ENCODE measurements at places on chromosomes 3 and 15.
A peak's percentile ranks its signal among the peaks of the same experiment; 100 is the strongest.

GRCh38 chr15:88623061-88623460 is 1.9 kb downstream of the AEN start:
- no peak for DNase-seq

GRCh38 chr3:120103276-120103675 is 9.0 kb upstream of the GSK3B start:
- no peak for DNase-seq

GRCh38 chr15:60324706-60325438 is 72.9 kb downstream of the ANXA2 start:
- no peak for DNase-seq

GRCh38 chr3:161038725-161039124 is 66.4 kb downstream of the B3GALNT1 start:
- DNase-seq = no peak

GRCh38 chr3:71001303-71001830 is 582.2 kb downstream of the FOXP1 start:
- no peak for DNase-seq

DNA sequence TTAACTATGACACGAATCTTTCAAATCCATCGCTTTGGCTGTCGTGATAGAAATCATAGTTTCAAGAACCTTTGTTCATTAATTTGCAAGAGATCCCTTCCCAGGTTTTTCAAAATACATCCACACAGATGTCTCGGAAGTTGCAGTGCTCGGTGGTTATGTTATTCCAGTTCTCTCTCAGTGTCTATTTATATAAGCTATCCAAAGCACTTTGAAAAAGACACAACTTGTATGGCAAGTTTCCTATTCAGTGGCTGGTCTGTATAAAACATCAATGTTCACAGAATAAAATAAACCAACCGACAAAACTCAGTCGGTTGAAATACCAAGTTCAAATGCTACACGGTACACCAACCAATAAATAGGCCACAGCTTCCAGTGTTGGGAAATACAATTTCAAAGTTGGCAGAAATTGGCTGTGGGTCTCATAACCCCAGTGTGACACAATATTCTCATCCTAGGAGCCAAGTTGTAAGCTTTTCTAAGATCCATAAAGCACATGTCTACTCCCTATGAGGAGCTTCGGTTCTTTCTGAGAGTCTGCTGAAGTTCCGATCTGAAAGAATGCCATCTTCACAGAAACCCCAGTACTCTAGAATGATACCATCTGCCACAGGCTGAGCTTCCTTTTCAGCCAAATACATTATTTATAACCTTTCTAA is 23.7 kb downstream of the SATB1 start:
- no peak for DNase-seq

- DNase-seq = no peak
Observed at GRCh38 chr3:151552589-151552988, 91.7 kb upstream of the IGSF10 start.

DNA sequence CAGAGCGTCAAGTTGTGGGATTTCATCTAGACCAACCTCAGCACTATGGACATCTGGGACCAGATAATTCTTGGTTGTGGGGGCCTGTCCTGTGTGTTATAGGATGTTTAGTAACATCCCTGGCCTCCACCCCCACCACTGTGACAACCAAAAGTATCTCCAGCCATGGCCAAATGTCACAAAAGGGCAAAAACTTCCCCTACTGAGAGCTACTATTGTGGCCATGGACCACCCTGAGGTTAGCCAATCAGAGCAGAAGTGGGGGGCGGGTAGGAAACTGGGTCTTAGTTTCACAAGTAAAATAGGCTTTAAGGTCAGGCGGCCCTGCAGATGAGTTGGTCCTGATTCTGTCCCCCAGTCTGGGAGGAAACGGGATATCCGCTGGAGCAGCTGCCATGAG is 25.4 kb downstream of the KIF7 start:
- no peak for DNase-seq

- DNase-seq = peak; percentile 42
Observed at GRCh38 chr3:69080233-69080920, at the start of gene UBA3. Gene UBA3, minus strand, starts transcription at chr3:69080365. Its CDS starts 12 bp downstream, at chr3:69080353.

DNA sequence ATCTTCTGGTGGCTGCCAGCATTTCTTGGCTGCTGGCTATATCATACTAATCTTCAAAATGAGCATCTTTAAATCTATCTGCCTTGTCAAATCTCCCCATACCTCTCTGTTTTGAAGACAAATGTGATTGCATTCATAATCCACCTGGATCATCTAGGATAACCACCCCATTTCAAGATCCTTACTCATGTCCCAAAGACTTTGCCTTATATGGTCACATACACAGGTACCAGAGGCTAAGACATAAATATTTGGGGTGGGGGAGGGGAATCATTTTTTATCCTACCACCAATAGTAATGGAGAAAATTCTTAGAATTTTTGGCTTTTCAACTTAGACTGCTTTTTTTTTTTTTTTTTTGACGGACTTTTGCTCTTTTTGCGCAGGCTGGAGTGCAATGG is 970.8 kb downstream of the PLOD2 start:
- no peak for DNase-seq

DNA sequence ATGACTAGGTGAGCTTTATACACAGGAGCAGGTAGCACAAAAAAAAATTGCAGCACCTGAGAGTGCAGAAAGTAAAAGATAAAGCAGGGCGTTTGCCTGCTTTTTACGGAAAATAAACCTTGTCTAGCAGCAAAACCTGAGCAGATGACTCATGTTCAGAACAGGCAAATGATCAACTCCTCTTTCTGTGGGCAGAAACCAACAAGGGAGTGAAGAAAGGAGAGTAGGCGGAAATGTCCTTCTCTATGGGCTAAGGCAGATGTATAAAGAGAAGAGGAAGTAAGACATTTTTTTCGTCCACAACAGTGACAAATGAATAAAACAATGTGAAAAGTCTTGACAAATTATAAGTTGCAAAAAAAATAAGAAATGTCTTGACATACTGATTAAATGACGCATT is 24.5 kb upstream of the GMNC start:
- DNase-seq = no peak

GRCh38 chr15:86773736-86774135 is 694.1 kb downstream of the AGBL1 start:
- DNase-seq = no peak

DNA sequence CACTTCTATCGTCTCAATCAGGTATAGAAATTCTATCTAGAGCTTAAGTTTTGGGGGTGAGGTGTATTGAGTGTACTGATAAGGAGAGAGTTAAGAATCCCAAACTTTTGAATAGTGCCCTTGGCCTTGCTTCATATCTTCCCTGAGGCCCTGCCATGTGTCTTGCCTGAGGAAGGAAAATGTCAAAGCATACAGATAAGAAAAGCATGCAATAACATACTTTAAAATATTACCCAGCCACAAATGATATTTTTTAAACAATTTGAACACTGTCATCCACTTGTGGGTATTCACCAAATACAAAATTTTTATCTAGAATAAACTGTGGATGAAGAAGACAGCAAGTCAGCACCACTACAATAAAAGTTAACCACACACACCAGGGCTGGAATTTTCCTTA is 631.0 kb upstream of the ALCAM start:
- no peak for DNase-seq

- no peak for DNase-seq
Observed at GRCh38 chr15:58632789-58633188, 116.7 kb downstream of the ADAM10 start.

DNA sequence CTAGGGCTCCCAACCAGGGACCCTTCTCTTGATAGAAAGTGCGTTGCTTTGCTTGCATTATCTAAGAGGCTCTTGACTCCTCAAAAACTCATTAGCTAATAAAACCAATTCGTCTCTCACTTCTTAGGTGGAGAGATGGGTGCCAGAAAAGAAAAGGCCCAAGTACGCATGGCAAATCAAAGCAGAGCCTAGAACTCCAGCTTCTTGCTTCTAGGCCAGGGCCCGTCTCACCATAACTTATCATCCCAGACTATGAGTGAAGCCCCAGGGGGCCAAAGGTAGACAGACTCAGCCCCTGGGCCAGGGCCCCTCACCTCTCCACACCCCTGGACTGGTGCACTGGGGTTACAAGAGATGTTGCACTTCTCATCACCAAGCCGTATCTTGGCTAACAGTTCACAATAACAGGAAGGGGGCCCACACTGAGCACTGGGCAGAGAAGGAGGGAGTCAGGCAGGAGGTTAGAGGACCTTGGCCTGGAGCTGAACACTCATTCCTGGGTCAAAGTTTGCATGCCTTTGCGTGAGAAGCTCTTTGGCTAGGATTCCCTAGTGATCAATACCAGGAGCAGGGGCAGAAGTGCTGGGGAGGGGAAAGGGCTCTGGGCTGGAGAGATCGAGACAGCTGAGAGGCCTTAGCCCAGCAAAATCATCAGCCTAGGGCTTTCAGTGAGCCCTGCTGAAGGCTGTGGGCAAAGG is 5.4 kb upstream of the CYP1A1 start:
- no peak for DNase-seq

DNA sequence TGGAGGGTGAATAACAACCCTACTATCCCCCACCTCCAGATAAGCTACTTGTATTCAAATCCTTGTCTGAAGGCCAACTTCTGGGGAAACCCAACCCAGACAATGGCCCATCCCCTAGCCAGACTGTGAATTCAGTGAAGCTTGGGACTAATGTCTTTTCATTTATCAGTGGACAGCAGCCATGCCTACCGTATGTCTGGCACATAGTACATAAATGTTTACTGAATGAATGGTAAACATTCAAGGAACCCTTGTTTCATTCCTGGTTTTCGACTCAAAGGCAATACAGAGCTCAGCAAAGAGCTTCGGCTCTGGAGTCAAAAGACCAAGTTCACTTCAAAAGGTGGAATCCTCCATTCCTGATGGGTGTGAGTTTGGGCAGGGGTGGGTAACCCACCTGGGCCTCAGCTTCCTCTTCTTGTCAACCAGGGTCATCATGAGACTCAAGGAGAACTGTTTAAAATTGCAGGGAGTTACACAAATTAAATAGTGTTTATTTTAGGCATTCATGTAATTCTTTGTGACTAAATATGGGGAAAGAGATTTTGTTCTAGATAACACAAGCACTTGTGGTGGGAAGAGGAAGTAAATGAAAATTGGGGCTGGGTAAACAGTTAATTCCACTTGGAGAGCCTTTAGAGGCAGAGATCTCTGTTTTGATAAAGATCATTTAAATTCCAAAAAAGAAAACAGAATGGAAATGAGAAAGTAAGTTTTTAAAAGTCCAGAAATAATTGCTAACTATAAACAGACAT is 303.7 kb upstream of the WNT5A start:
- DNase-seq = no peak

DNA sequence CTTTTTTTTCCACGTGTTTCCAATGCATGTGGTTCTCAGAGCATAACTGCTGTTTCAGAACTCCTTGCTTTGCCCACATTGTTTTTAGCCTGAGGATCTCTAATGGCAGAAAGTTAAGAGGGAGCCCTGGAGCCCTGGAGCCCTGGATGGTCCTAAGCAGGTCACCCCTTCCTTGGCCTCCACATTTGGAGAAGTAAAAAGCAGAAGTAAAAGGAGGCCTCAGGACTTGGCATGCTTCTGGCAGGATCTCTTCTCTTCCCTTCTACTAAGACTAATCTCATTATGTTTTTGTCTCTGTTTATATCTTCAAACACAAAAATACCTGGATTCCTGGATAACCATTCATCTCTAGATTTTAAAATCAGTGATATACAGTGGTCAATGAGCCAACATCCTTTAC is 50.1 kb downstream of the P2RY1 start:
- no peak for DNase-seq

DNA sequence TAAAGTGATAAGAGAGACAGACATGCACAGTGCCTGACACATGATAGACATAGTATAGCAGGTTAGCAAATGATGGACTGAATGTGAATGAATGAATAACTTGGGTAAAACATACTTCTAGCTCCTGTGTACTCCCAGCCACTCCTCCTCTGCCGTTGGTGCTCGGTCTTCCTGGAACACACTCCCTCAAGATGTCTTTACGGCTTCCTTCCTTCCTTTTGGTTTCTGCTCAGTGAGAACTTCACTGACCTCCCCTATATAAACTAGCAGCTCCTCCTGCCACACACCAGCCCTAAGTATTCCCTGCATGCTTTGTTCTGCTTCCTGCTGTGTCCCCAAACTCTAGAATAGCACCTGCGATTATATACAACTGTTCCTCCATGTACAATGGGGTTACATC is 50.2 kb downstream of the RAD54L2 start:
- no peak for DNase-seq

DNA sequence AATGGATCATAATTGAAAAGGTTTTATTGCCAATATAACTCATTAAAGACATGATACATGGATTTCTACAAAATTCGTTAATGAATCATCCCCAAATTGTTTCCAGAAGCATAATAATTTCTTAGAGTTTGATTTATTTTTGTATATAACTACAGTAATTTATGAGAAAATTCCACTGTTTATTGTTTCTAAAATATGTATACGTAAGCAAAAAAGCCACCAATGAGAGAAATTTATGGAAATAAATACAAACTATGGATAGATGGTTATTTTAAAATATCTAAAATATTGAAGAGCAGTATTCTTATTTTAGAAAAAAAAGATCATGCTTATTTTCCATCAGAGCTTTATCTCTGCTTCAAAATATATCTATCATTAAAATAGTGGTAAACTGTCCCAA is 260.0 kb upstream of the ZNF385D start:
- DNase-seq = no peak

GRCh38 chr3:5317557-5317956 is 130.1 kb downstream of the EDEM1 start:
- DNase-seq = no peak

- DNase-seq = no peak
Observed at GRCh38 chr15:101456057-101456739, 33.3 kb downstream of the PCSK6 start.

DNA sequence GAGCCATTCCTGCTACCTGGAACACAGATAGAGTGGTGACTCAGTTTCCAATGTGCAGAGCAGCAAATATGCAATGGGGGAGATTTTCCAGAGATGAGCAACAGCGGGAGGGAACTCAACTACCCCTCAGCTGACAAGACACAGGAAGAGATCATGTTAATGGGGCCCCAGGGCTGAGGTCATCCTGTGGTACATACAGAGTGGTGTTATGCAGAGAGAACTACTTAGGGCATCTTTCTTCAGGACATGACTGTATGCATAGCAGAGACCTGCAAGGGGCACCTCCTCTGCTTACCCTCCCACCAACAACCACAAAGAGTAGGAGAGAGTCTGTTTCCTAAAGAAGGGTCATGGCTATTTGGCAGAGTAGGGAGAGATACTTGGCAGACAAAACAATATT is 6.8 kb upstream of the TBC1D5 start:
- DNase-seq = no peak

- no peak for DNase-seq
Observed at GRCh38 chr3:12141350-12141749, 17.4 kb downstream of the TIMP4 start.

DNA sequence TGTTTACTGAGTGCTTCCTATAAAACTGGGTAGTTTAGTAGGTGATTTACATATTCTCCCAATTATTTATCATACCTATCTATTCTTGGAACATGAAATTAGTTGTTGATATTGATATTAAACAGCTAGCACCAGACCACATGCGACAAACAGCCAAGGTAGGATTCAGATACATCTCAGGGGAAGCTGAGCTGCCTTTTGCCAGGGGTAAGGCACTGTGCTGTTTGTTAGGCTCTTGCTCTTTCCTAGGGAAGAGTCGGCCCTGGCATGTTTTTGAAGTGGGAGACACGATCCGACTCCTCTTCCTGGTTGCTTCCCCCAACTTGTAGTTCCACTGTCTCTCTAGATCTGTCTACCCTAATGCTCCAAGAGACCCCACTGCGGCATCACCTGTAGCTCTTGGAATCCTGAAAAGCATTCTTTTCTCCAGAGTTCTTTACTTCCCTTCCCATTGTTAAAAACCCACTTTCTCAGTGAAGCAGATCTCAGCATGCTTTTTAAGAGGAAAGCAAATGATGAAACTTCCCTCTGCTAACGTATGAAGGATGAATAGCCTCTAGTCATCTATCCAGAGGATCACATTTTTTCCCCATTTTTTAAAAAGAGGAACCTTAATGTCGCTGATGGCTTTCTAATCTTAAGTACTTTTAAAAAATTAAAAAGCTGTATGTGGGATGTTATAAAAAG is 138.4 kb downstream of the GHSR start:
- no peak for DNase-seq
